ENCODE measurements at places on chromosomes 2 and 18.

GRCh38 chr18:41226911-41227310, 728.1 kb upstream of the PIK3C3 start:
- DNase-seq = no peak

DNA sequence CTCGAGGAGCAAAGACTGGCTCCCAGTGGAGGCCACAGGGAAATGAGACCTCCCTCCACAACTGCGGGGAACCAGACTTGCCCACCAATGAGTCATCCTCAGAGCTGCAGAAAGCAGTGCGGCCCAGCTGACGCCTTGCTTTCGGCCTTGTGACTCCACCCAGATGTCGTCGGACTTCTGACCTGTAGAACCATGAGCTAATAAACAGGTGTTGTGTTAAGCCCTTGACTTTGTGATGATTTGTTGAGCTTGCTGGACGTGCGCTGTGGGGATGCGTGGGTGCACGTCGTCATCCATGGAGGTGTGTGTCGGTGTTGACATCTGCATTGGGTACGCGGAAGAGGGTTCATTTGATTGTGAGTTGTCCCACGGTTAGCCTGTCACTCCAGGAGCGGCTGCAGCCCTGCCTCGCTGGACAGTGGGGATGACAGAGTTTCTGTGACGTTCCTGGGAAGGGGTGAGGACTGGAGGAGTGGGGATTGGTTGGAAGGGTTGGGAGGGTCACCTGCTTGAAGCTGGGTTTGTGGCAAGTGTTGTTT, 154.1 kb downstream of the SH3BP4 start:
- DNase-seq = no peak

GRCh38 chr2:207825045-207825954, 55.6 kb upstream of the FZD5 start:
- DNase-seq = no peak

- DNase-seq = no peak
Measured at GRCh38 chr2:72111061-72111460, 36.6 kb downstream of the CYP26B1 start.

GRCh38 chr2:105573490-105573889, 171.2 kb upstream of the NCK2 start:
- no peak for DNase-seq

GRCh38 chr18:28147674-28148171, 29.2 kb downstream of the CDH2 start:
- no peak for DNase-seq
